ENCODE measurements at places on chromosomes 1 and 21.

DNA sequence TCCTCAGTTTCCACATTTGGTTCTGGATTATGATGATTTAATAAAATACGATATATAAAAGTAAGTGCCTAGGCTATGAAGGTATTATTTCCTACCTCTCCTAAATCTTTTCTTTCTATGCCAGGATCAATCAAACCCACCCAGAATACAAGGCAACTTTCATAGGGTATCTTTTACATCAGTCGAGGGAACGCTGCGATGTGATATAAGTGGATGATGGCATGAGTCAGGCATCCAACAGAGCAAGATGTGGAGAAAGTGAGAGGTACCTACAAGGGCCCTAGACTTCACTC lies 781 bp downstream of the TTLL7 start:
- no peak for DNase-seq

DNA sequence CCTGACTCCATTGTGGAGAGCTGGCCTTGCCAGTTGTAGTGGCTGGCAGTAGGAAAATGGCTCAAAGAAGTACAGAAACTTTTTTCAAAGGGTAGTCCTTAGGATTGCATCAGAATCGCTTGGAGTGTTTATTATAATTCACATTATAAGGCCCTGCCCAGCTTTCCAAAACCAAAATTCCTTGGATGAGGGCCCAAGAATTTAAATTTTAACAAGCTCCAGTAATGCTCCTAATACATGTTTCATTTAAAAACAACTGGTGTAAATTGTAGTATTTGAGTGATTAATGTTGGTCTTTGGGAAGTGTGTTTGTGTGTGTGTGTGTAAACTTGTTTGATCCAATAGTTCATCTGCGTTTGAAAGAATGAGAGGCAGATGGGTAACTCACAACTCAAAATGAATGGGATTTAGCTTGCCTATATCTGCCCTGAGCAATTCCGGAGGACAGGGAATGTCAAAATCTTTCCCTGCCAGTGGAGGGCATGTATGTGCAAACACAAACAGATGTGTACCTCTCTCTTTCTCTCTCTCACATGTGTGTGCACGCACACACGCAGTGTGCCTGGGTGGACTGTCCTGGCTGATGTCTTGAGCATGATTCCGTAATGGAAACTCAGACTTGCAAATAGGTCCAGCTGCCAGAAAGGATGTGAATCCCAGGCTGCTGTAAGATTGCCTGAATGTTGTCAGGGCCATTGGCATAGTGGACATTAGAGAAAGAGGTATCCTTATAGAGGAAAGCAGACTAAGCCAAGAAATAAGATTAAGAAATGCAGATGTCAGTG lies 293.1 kb downstream of the LMX1A start:
- no peak for DNase-seq

GRCh38 chr1:215056584-215056983 lies 26.0 kb upstream of the KCNK2 start:
- DNase-seq, result no peak

- DNase-seq, result no peak
Observed at GRCh38 chr1:109500941-109501381, 7.1 kb downstream of the CYB561D1 start.

DNA sequence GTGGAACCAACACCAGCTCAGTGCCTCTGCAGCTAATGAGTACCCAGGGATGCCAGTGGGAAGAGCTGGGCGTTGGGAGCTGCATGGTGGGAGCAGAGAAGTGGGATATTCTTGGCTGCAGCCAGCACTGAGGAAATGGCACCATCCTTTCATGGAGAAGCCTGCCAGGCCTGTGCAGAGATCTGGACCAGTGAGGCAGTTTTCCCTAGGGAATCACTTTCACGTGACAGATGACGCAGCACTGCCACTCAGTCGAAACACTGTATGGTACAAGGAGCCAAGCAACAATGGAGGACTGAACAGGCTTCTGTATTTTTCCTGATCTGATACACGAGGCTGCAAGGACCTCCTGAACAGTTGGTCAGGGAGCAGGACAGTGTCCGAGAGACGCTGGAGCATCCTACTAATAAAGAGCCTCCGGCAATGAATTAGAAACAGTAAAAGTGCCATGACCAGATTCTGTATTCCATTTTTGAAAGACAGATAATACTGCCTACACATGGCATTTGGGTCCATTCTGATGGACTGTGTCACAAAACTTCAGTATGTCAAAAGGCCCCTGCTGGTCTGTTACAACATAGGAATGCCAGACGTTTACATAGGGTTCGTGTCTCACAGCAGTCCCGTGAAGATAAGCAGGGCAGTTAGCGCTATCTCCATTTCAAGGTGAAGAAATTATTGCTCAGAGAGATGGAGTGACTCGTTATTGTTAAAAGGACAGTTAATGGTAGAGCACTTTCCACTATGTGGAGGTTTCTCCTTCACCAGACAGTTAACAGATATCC lies 44.0 kb upstream of the LMO4 start:
- DNase-seq, result peak; percentile 18

Data from K562 (cell line).